ENCODE measurements at places on chromosomes 1 and 21. TPM values are rescaled to one million over a fixed set of nuclear protein-coding genes. Genes with fewer than 3 reads are reported as not detected.

DNA sequence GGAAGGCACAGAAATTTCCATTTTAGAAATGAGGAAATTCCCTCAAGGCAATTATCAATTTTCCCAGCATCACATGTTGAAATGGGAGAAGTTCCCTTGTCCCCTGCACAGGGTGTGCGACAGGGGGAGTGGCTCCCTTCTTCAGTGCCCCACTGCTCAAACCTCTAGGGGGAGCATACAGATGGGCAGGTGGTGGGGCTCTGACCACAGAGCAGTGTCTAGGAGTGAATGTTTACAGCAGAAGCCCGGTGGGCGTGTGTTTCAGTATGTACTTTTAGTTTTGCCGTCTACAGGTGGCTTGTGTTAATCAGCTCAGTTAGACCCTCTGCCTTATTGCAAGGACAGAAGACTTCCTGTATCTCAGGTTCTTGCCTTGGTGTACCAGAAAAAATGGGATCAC, 493.7 kb upstream of the PLXNA2 start:
- DNase-seq, result no peak

DNA sequence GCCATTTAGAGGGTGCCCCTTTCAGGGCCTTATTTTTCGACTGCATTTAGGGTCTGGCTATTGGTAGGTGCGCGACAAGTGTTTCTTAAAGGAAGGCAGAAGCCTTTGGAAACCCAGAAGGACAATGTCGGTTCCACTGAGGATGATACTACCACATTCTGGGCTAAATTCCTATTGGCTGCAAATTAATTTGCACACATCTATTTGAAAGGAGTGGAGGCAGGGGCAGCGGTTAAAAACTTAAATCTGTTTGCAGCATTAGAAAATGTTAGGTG, 1.1 kb downstream of the PATJ start:
- DNase-seq, result no peak

DNA sequence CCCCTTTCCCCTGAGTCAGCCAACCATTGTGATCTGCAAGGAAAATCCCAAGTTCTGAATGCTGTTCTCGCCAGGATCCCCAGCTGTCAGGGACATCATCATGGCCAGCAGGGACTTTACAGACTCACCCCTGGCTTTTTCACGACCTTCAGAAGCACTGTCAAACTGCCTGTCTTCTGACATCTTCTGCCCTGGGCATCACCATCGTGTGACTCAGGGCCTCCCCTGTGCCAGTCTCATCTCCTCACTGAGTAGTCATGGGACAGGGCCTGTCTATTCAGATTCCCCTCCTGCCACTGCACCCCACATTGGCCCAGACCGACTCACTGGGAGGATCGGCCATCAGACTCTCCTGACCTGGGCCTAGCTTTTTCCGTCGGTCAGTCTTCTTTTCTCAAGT, 72.5 kb upstream of the VAMP3 start:
- DNase-seq, result no peak

DNA sequence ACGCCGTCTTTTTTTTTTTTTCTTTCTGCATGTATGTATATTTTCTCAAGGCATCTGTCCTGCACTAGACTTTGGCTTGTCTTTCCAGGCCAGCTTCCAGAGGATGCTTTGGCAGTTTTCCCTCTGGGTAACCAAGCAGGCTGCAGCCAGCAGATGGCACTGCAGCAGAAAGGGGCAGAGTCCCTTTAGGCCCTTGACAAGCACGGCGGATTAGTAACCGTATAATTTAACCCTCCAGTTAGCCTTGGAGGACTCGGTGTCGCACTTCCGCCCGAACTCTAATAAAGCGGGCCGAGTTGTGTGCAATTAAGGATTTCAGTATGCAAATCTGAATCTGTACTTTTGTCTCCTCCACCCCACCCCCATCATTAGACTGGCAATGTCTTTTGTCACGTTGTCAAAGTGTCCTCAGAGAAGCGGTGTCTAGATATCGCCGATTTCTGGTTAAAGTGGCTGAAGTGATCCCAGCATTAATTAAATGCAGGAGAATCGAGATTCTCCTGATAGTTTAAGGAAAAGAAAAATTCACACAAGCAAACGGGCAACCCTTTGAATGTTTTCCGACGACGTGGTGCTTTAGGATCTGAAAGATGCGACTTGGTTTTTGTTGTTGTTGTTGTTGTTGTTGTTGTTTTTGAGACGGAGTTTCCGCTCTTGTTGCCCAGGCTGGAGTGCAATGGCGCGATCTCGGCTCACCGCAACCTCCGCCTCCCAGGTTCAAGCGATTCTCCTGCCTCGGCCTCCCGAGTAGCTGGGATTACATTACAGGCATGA, 1.1 kb upstream of the TMEM167B start:
- DNase-seq, result peak; percentile 56

DNA sequence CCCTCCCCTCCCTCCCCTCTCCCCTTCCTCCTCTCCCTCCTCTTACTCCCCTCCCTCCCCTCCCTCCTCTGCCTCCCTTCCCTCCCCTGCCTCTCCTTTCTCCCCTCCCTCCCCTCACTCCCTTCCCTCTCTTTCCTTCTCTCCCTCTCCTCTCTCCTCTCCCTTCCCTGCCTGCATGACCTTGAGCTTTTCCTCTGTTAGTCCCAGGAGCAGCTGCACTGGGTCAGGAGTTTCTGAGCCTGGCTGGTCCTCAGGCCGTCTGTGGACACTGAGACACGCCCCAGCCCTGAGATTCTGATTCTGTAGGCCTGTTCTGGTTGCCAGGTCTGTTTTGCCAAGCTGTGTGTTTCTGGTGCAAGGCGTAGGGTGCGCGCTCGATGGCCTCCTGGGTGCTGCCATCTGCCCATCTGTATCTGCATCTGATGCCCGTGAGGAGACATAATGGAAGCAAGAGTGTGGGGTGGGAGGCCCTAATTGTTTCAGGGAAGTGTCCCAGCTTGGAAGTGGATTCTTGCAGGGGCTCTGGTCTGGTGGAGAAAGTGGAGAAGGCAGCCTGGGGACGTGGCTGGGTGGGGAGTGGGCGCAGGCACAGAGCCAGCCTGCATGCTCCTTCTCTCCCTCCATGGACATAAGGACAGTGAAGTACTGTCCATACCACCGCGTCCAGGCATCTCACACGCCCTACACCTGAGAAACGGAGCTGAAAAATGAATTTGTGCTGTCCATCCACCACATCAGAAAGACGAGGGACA, 97.2 kb downstream of the WDR4 start:
- DNase-seq, result no peak

Gene LCE1E
- polyA plus RNA-seq, result not detected

Gene CACNA1S
- polyA plus RNA-seq, result 2.2 TPM

Gene ETV3L
- polyA plus RNA-seq, result not detected

Measured in right lung (tissue), 10 donors.